ENCODE measurements at places on chromosomes 12 and 14.
A peak's percentile ranks its signal among the peaks of the same experiment; 100 is the strongest.

DNA sequence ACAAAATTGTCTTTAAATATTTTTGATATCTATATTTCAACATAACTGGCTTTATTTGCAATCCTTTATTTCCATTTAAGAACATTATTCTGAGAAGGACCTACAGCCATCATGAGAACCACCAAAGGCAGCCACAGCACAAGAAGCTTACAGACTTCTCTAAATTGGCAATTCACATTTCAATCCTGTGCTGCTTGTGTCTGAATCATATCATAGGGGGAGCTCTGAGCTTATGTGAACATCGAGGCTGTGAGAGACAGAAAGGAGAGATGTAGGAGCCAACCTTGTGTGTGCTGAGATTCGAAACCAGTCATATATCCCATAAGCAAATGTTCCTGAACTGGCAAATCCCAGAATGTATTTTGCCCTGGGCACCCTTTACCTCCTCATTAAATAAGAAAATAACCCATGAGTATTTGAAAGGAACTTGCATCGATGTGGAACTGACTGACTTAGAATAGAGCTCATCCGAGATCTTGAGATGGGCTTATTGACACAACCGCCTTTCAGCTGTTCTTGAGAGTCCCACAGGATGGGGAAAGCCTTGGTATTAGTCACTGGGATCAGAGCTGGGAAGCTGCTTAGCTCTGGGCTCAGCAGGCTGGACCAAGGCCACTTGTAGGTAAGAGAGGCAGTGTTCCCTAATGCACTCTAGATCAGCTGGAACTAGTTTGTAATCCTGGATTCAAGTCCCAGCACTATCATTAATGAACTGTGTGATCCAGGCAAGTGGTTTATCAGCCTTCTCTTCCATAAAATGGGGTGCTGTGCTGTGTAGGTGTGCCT is 329.8 kb downstream of the CACNA1C start:
- no peak for DNase-seq

DNA sequence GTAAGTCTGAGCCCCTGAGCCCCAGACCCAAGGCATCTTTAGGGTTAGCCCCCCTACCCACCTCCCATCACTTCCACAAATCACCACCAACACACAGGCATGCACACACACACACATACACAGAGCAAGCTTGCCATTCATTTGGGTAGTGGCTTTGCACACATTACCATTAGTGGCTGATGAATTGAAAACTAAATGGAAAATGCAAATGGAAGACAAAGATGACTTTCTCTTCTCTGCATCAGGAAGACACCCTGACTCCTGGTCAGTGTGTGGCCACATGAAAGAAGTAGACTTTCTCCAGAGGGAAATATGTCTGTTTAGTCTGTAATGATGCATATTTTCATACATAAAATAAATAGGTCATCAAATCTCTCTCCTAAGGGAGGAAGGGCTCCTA is 55.2 kb downstream of the CCDC60 start:
- DNase-seq, result no peak

- no peak for DNase-seq
Observed at GRCh38 chr14:47674148-47674542, 1.3 kb downstream of the MDGA2 start.

GRCh38 chr12:104638218-104638850 is 181.6 kb downstream of the CHST11 start:
- no peak for DNase-seq

DNA sequence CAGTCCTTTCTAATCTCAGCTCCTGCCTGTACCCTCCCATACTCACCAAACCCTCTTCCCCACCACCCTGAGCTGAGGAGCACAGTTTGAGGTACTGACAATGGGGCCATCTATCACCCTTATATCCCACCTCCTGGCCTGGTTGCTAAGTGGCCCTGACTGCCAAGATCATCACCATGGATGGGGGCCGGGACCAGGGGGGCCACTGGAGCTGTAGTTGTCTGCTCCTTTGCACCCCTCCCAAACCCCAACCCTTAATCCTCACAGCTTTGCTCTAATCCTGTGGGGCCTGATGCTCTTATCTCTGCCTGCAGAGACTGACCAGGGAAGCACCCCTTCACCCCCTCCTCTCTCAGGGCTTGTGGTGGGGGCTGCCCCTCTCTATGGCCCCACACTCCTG is 395 bp upstream of the GNB3 start:
- no peak for DNase-seq

DNA sequence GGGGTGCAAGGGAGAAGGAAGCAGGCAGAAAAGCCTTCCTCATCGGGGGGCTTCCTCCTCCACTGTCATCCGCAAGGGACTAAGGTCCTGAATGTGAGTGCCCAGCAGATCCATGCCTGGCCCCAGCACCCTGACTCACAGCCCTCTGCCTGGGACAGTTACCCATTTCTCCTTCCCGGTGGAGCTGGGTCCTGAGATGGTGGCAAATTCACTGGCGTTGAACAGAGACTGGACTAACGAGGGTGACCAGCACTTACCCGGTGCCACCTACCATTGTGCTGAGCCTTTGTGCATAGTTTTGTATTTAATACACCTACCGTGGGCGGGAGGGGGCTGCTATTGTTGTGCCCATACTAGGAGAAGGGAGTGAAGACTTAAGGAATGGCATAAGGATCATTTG is 30.9 kb upstream of the PLEKHG6 start:
- no peak for DNase-seq

DNA sequence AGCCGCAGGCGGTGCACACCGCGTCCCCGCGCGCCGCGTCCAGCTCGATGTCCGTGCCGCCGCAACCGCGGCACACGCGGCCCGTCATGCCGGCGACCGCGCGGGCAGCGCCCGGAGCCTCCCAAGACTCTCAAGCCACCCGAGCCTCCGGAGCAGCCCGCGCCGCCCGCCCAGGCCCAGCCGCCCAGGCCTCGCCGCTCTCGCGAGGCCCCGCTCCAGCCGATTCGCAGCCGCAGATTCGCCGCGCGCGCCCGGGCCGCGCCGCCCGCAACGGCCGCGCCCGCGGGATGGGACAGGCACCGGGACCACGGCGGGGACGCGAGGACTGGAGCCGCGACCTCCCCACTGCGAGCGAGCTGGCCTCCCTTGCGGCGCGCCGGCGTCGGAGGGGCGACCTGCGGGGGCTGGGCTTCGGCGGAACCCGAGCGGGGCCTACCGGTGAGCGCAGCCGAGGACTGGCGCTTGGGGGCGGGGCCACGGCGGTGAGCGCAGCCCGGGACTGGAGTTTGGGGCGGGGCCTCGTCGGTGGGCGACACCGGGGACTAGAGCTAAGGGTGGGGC is at the start of gene BRF1:
BRF1 (minus strand) TSS at position 460 of the 561 bp plus-strand sequence; CDS start at position 88, 372 bp downstream.
- DNase-seq, result peak; percentile 96

DNA sequence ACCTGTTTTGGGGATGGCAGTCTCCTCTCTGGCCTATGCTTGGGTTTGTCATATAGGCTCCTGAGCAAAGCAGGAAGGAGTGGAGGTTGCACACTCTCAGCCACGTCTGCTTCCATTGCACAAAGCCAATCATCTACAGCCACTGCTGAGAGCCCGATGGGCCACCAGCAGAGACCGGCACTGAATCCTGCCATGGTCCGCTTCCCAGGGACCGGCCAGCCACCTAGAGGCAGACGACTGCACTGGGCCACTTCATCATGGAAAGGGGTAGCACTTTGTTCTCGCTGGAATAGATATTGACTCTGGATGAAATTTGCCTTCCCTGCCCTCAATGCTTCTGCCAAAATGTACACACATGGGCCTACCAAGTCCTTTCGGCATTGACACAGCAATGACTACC is 22.3 kb downstream of the DLK1 start:
- DNase-seq, result no peak

DNA sequence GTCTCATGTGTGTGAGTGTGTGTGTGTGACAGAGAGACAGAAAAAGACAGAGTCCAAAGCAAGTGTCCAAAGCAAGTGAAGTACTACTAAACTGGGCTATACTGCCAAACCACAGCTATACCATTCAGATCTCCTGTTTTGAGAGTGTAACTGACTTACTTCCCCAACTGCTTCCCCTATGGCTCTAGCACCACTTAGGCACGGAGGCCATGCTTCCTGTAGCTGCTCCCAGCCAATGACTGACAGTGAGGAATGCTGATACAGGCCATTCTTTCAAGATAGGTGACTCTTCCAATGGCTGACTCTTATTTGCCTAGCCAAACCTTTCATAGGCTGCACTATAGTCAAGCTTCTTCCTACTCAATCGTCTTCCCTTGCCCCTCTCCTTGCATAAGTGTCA is 393.2 kb downstream of the BCAT1 start:
- DNase-seq, result no peak

DNA sequence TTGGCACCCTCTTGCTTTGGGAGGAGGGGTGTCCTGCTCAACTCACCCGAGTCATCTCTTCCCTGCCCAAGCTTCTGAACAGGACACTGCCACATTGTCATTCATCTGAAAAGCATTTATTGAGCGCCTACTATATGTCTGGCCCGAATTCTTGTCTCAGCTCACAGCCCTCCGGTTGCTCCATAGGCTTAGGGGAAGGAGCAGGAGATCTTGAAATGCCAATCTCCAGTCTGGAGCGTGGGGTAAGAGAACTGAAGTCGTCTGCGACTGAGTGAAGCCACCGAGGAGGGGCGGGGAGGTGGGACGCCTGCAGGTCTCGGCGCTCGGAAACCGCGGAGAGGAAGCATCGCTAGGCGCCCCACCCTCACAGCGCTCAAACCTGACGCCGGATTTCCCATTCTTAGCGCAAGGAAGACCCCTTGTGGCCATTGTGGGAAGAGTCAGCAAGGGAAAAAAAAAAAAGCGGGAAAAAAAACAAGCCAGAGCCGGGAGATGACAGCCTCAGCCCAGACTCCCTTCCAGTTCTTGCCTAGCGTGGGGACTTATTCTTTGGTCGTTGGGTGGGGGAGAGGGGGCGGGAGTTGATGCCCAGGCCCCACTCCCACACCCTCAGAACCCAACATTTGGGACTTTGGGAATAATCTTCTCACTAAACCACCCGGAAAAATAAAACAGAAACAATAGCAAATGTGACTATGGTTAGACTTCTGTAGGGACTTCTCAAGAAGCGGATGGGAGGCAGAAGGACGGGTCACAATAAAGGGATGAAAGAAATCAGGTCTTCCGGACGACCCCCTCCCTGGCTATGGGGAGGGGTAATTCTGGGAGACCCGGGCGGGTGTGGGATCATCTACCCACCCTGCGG is 28.2 kb upstream of the SMUG1 start:
- peak; percentile 72 for DNase-seq

DNA sequence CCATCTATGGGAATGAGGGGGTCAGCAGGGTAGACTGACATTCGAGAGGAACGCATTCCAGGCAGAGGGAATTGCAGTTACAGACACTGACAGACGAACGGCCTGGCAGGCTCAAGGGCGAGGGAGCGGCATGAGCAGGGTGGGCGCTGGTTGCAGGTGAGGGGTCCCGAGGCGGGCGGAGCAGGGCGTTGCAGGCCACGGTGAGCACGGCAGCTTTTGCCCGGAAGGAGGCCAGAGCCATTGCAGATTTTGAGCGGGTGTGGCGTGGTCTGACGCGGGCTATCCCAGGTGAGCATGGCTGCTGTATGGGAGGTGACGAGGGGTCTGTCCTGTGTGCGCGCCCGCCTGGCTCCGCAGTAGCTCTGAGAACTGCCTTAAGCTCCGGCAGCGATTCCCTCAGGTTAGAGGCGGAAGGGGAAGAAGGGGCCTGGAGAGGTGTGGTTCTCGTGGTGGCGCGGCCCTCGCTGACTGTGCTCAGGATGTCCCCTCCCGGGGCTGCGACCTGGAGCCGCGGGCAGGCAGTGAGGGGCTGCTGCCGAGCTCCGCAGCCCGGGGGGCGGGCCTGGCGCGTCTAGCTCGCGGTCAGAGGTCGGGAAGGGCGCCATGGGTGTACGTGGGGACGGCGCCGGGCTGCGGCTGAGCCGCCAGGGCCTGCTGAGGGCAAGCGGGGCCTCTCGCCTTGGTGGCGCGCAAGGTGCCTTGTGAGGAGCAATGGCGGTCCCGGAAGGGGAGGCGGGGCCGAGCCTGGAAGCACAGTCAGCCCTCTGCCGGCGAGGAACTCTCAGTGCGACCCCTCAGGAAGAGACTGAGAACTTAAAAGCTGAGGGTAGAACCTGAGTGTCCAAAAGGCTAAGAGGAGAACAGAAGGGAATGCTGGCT is 177.1 kb downstream of the CACNA1C start:
- no peak for DNase-seq

DNA sequence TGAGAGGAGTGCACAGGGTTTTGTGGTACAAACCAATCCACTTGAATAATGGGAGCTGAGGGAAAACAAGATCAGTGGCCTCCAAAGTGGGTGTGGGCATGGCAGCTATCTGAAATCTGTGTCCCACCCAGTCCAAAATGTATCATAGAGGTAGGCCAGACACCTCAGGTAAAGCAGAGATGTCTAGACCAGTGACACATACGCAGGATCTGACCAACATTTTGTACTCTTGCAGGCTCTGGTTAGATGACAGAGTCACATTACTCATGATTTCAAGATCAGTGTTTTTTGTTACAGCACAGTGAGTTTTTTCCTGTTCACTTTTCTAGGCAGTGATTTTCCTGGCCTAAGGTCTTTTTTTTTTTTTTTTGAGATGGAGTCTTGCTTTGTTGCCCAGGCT is 211.8 kb downstream of the PCNX1 start:
- no peak for DNase-seq

DNA sequence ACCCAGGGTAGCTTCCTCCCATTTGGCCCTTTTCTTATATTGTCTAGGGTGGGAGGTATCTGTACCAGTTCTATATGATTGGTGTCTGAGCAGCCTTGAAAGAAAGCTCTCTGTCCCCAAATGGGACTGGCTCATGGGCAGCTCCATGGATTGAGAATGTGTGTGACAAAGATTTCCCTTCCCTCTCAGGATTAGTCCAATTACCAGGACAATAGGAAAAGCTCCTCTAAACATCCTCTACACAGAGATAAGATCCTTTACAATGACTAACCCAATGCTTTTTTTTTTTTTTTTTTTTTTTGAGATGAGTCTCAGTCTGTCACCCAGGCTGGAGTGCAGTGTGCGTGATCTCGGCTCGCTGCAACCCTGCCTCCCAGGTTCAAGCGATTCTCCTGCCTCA is 112.1 kb downstream of the SLC35F4 start:
- DNase-seq, result no peak

- DNase-seq, result no peak
Observed at GRCh38 chr12:131366261-131366871, 344.5 kb upstream of the SFSWAP start.

DNA sequence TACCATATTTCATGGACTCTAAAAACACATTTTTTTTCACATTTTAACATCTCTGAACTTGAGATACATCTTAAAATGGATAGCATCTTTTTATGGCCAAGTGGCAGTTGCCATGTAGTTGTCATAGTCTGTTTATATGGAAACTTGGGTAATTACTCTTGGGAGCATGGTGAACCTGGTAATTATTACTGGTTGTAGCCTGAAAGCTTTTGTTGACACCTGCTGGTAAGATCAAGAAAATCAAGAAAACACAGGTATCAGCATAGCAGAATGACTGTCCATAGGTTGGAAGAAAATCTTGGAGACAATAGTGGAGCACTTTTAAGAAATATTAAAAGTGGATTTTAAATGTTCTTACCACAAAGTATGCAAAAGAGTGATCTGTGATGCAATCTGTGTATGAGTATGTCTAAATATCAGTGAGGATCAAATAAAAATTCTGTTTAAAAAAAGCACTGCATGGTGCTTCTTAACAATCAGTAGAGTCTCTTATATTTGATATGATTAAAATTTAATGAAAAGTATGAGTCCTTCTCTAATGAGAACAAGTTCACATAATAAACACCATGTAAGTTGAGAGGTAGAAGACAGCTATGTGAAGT is 44.2 kb downstream of the TTC8 start:
- no peak for DNase-seq

Data from activated effector memory CD4-positive, alpha-beta T cell treated with Interleukin-2 at 50 U/mL for 16 hours (primary cell).